ENCODE measurements at places on chromosomes 5 and 9.

GRCh38 chr5:112411903-112412302 lies 7.2 kb downstream of the EPB41L4A start:
- no peak for DNase-seq

DNA sequence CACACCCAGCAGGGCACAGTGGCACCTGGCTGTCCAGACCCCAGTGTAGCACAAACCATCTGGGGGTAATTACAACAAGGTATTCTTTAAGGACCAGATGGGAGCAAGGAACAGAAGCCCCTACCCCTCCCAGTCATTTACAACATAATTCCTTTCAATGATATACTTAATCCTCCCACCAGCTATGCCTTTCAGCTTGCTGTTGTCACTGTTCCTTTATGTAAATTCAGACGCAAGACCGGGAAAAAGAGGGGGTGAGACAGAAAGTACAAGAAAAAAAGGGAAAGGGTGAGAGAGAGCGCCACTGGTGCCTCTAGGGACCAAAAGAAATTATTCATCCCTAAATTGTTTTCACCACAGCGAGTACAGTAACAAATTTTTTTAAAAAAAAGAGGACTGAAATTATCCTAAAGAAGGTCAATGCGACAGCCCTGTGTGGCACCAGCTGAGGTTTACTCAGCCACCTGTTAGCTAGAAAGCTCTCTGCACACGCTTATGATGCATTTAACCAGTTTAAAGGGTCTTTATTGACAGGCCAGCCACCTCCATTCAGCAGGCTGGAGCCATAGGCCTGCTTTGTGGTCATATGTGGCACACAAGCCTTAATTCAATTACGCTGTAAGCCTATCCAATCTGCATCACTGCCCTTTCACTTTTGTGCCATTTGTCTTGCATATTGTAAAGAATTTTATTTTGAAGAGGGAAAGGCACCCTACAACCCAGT lies 210.2 kb upstream of the ISL1 start:
- no peak for DNase-seq

DNA sequence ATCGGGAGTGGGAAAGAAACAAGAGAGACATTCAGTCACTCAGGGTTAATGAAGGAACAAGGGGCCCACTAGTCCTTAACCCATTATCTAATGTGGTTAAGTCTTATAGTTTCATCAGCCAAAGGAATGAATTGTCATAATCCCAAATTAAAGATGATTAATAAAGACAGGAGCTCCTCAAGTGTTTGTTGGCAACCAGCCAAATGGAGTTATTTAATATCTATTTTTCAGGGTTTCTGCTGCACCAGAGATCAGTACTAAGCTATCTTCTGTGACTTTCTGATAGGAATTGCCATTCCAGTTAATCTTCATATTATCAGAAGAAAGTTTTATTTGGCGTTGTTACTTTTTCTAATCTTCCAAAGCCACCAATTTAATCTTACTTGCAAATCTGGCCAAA lies 34.0 kb upstream of the FCHO2 start:
- no peak for DNase-seq

DNA sequence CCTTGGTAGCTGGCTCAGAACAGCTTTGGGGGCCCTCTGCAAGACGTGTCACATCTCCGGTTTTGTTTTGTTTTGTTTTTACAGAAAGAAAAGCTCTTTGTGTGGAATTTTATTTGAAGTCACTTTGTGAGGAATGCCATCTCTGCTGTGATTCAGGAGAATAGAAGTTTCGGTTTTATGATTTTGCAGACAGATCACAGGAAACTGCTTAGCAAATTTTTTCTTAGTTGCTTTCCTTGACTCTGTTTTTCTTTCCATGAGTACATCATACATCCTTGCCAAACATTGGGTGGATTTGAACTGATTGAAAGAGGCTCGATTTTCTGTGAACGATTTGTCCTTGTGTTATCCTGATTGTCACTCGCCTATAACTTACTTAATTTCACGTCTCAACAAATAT lies 5.1 kb downstream of the SEMA5A start:
- DNase-seq, result no peak

DNA sequence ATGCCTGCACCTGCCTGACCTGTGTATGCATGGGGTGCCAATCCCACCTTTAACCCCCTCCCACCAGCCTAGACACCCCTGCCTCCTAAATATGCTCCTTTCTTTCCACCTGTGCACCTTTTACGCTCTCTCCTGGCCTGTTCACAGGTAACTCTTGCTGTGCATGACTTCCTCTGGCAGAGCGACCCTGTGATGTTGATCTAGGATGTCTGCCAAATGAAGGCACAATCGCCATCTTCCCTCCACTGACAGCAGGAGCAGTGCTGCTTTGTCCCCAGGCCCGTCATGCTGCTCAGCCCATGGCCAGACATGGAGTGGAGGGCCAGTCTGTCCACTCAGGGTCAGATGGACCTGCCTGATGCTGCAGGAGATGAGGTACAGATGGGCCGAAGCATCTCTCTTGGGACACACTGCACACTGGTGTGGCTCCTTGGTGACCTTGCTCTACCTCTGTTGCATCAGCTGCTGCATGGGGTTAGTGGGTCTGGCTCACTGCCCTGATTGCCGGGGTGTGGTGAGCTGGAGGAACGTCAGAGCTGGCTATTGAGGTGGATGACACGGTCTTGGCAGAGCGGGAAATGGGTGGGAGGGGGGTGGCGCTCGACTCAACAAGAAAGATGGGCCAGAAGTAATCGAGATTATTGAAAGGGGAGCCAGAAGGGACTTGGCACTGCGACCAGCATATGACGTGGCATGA lies 101.7 kb upstream of the PITX1 start:
- DNase-seq, result no peak

- DNase-seq, result no peak
These were observed 48.9 kb upstream of the TDRD7 start for GRCh38 chr9:97362777-97363545.

DNA sequence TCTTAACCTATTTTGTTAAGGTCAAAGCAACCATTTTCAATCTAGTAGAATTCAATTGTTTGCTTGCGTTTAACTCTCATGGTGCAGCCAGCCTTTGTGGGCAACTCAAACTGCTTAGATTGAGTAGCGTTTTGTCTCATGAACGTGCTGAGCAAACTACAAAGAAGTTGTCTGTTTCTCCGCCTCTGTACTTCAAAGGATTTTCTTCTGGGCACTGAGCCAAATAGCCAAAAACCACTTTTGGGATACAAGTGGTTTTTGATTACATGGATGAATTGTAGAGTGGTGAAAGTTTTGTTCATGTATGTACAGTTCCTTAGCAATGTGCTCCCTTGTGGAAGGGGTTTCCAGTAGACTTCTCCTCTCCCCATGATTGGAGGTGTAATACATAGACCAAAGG lies 122.9 kb downstream of the CFAP90 start:
- DNase-seq, result no peak

DNA sequence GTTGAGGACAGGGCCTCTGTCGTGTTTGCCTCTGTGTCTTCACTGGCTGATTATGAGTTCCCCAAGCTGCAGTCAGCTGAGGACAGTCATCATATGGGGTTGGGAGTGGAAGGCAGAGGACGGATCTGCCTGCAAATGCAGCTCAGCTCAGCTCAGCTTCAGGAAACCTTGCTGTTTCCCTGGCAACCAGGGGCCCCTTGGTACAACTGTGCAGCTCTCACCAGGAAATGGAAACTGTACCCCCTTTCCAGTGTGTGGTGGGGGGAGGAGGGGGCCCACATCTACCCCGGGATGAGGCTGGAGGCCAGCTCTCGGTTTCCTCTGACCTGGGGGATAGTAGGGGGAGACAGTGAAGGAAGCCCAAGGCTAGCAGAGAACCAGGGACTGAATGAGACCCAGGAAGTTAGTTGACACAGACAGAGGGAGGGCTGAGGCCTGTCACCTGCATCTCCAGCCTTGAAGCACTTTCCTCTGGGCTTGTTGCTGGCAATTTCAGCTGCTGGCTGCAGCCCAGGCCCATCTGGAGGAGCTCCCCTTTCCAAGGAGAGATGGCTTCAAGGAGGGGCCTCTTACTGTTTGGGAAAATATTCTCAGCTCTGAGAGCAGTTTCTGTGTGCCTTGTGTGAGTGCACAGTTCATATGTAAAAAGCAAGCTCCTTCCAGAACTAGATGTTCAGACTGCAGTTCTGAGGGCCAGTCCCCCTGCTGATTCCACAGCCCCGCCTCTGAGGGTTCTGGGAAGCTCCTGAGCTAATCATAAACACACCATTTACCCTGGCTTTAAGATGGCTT lies 6.9 kb downstream of the ANXA6 start:
- peak; percentile 52 for DNase-seq

DNA sequence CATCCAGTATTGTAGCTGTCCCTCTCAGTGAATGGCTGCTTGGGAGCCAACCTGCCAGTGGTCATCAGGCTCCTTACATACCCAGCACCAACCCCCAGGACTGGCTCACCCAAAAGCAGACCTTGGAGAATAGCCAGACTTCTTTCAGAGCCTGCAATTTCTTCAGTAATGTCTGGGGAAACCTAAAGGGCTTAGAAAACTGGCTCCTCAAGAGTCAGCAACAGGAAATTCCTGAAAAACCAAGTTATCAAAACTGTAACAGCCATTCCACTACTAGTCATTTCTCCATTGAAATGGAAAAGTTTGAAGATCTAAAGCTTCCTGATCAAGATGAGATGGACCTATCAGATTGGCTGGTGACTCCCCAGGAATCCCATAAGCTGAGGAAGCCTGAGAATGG lies 12.3 kb upstream of the STING1 start:
- DNase-seq, result no peak

- DNase-seq, result peak; percentile 30
These were observed 215.6 kb downstream of the ROR2 start for GRCh38 chr9:91734371-91734981.

GRCh38 chr9:89657765-89658164 lies 53.0 kb downstream of the GADD45G start:
- no peak for DNase-seq

DNA sequence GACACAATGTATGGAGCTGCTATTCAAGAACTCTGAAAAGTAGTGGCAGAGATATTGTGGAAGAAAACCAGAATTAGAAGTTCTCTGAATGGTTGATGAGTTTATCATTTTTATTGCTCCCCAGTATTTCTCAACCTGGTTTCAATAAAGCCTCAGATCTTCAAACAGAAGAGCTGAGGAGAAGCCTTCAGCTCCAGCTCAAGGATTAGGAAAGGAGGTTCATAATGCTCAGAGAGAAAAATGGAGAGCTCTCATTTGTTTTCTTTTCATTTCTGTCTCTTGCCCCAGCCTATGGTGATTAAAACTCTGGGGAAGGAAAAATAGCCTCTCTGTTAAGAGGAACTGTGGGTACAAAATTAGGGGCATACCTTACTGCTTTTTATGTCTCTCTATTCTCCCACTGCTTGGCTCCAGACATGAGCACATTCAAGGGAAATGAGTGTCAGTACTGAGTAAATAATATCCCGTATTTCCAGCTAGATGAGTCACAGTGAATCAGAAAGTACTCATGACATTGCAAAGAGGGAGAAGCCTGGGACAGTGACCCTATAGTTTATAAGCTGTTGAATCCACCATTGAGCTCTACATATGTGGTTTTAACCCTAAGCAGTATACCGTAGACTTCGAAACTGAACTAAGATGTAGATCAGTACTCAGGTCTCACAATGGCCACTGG lies 138.1 kb downstream of the EMB start:
- DNase-seq, result no peak

GRCh38 chr5:124507688-124508087 lies 238.8 kb downstream of the ZNF608 start:
- no peak for DNase-seq

DNA sequence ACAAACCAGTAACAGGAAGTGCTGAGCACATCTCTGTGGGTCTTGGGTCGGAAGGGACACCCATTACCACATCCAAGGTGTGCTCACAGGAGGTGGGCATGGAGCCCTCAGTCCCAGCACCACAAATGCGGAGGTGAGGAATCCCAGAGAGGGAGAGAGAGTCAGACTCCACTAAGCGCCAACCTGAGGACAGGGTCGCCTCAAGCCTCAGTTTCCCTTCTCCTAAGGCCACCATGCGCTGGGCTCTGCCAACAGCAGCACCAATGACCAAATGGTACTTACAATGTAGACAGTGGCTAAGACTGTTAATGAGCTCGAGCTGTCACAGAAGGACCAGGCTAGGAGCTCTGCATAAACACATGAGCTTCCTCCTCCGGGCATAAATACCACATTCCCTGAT lies 43.1 kb downstream of the BICD2 start:
- no peak for DNase-seq

DNA sequence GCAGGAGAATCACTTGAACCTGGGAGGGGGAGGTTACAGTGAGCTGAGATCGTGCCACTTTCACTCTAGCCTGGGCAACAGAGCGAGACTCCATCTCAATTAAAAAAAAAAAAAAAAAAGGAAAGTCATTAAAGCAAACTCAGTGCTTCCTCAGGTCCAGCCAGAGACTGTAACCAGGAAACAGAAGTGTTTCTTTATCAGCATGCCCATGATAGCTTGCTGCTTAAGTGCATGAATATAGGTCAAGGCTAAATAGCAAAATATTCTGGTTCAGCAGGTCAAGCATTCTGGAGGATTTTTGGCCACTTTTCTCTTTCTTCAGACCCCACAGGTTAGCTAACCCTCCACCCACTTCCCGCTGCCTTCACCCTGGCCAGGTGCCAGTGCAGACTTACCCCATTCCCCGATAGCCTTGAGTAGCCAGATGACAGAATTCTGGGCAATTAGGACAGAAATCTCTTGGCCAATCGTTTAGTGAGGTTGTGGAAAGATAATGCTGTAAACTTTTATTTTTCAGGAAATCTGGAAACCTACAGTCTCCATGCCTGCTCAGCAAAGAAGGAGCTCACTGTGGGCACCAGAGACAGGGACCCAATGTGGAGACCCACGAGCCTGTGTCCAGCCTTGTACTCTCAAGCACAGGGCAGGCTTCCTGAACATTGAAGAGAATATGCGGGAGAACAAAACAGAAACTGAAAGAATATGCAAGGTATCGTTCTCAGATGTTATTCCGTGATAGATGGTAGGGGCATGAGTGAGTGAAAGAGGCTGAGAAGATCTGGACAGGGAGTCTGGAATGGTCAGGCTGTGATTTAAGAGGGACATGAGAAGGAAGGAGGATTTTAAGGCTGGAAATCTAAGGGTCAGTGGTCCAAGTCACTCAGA lies 4.2 kb upstream of the UGT3A2 start:
- DNase-seq, result no peak

GRCh38 chr5:53882006-53882675 lies 321.7 kb downstream of the NDUFS4 start:
- no peak for DNase-seq

GRCh38 chr9:87540444-87541105 lies 42.9 kb downstream of the DAPK1 start:
- no peak for DNase-seq

DNA sequence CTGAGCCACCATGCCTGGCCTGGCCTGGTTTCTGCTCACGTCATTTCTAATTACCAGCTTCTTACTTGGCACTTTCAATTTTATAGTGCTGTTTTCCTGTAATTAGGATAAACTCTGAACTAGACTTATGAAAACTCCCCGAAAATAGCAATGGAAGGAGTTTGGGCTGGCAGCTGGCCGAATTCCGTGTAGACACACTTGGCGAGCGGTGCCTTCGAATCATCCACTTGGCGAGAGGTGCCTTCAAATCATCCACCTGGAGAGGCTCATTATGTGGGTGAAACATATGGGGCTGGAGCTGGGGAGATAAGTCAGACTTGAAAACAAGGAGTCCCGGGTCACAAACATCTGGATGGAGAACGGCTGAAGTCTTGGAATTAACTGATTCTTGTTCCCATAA lies 203.7 kb downstream of the ROR2 start:
- no peak for DNase-seq
